ENCODE measurements at places on chromosomes 12 and 14. TPM values are rescaled to one million over a fixed set of nuclear protein-coding genes. Genes with fewer than 3 reads are reported as not detected.

KLC1 gene
- 217 TPM for total RNA-seq

PLEKHD1 gene
- total RNA-seq = 0.25 TPM

CDH24 gene
- total RNA-seq = 2.9 TPM

ADGRD1 gene
- total RNA-seq = not detected

SETD3 gene
- total RNA-seq = 38.1 TPM

DYNLL1 gene
- total RNA-seq = 99.0 TPM

TMTC3 gene
- total RNA-seq = 9.2 TPM

LMO3 gene
- not detected for total RNA-seq

SLC6A13 gene
- 0.49 TPM for total RNA-seq

SOAT2 gene
- total RNA-seq = 0.37 TPM
